ENCODE measurements at places on chromosomes 7 and 10. TPM values are rescaled to one million over a fixed set of nuclear protein-coding genes. Genes with fewer than 3 reads are reported as not detected.

DNA sequence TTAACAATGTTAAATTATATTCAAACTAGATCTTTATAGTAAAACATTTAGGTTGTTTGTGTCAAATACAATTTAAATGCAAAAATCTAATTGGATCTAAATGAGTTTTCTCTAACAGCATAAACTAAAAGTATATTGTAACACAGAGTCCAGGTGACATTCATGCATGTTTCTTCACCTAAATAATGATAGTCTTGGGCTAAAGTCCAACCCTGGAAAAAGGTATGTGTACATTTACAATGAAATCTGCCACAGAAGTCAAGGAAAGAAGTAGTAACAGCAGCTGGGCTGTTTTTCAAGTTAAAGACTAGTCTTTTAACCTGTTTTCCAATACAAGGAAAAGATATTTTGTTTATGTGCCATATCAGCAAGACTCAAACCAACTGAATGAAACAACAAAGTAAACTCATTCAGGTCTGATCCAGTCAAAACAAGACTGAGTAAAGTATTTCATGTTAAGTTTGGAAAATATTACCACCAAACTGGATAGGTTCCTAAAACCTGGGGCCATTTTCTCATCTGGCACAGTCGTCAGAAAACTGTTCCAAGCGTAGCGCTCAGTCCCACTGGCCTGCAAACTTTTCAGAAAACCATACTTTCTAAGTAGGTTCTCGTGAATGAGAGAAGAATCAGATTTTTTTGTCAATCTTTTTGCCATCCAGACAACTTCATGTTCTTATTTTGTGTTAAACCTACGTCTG is 349.2 kb downstream of the HGF start:
- DNase-seq = no peak

DNA sequence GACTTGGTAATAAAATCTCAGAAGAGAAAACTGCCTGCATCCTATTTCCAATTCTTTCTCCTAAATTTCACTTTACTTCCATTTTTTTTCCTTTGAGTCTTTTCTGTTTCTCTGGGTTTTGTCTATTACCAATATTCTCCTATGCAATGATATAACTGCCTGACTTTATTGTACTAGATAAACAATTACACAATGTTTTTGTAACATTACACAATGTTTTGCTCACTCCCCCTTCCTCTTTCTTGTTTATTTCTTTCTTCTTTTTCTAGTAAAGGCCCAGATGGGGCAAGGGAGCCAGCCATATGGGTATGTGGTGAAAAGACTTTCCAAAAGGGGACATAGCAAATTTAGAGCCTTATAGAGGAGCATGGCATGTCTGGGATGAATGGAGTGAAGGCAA is 278.7 kb upstream of the PHYHIPL start:
- DNase-seq = no peak

- no peak for DNase-seq
Observed at GRCh38 chr10:118369641-118370205, 27.6 kb upstream of the FAM204A start.

DNA sequence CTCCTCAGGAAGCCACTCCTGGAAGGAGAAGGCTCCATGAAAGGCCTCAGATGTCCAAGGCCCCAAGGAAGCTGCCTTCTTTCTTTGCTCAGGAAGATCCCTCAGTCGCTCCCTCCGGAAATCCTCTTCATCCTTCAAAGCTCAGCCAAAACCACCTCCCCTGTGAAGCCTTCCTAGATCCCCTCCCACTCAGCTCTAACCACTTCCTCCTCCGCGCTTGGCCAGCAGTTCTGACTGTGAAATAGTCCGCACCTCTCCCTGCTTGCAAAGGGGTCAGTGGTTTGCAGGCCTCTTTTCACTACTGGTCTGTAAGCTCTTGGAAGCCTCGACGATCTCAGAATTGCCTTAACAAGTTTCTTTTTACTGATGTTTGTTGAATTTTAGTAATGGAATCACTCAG is 23.9 kb downstream of the PYROXD2 start:
- no peak for DNase-seq

- DNase-seq = no peak
Observed at GRCh38 chr10:79452174-79452611, 6.8 kb upstream of the ZCCHC24 start.

GRCh38 chr7:45401155-45401554 is 173.0 kb upstream of the ADCY1 start:
- DNase-seq = no peak

- no peak for DNase-seq
Observed at GRCh38 chr10:50542871-50543270, 80.9 kb downstream of the SGMS1 start.

- no peak for DNase-seq
Observed at GRCh38 chr10:126911301-126911700, 6.1 kb downstream of the DOCK1 start.

GRCh38 chr7:41156268-41156667 is 546.6 kb downstream of the INHBA start:
- no peak for DNase-seq

- no peak for DNase-seq
Observed at GRCh38 chr7:158495216-158495615, 92.4 kb downstream of the PTPRN2 start.

GRCh38 chr10:129956876-129957673 is 7.0 kb downstream of the EBF3 start:
- no peak for DNase-seq

- peak; percentile 97 for DNase-seq
Observed at GRCh38 chr7:28408960-28409715, 3.2 kb upstream of the CREB5 start.

- no peak for DNase-seq
Observed at GRCh38 chr10:131749767-131750142, 151.1 kb upstream of the PPP2R2D start.

GRCh38 chr7:38462819-38463218 is 168.4 kb downstream of the AMPH start:
- no peak for DNase-seq

DNA sequence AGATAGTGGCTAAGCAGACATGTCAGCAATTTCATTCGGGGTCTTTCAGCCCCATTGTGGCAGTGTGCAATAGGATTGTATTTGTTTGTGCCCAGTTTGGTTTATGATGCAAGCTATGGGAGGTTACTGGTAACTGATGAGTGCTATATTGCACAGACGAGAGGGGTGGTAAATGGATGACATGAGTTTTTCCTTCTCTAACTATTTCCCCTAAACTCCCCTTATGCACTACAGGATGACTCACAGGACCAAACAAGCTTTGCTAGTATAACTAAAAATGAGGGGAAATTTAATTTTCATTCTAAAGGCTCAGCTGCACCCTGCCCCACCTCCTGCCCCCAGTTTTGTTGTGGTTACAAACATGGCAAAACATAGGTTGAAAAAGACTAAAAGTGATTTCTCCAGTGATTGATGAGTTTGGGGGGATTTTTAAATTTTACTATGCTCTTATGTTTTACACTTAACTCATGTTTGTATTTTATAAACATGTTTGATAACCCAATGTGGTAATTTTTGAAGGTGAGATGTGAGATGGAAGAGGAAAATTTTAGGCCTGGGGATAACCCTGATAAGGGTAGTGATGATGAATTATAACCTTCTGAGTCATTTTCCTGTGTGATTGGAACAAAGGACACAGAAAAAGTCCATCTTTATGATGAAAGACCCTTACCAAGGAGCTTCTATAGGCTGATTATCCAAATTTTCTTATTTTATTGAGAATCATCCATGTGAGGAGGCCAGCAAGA is 60.8 kb upstream of the NAMPT start:
- no peak for DNase-seq

DNA sequence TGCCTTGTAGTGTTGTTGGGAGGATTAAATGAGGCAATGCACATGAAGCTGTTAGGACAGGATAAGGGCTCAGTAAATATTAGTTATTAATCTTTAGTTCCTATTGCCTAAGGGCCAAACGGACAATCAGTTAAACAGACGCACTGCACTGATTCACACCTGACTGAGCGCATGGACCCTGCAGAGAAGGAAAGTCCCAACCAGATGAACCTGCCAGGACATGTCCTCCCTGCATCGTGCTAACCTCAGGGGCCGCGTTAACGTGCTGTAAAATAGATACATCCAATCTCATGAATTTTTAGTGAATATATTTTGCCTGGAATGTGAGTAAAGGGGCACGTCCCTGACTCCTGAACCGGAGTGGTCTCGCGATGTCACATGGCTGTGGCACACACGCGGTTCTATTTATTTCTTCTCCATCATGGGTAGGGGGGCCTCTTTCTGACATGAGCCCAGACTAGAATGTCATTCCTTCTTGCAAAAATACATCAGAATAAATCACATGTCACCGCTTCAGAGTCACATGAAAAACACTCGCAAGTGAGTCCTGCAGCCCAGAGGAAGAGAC is 12.3 kb downstream of the ADARB2 start:
- DNase-seq = no peak

The GRID2IP gene
- not detected for total RNA-seq

The CYP2C18 gene
- total RNA-seq = not detected

The CPA4 gene
- total RNA-seq = 0.11 TPM

The ENO4 gene
- 0.08 TPM for total RNA-seq

The CUBN gene
- 7.8 TPM for total RNA-seq

The TRPV6 gene
- total RNA-seq = 0.11 TPM

The CNTNAP2 gene
- not detected for total RNA-seq

The MET gene
- 330 TPM for total RNA-seq

Data from SK-MEL-5 (cell line).